Right cardiac atrium (tissue), 5 donors: ENCODE measurements at places on chromosomes 6 and 20.

GRCh38 chr6:133355922-133356321 lies 114.8 kb downstream of the EYA4 start:
- no peak for DNase-seq

GRCh38 chr6:90494067-90494780 lies 92.6 kb downstream of the MAP3K7 start:
- DNase-seq, result no peak

GRCh38 chr6:159097256-159097655 lies 52.5 kb upstream of the TAGAP start:
- no peak for DNase-seq

DNA sequence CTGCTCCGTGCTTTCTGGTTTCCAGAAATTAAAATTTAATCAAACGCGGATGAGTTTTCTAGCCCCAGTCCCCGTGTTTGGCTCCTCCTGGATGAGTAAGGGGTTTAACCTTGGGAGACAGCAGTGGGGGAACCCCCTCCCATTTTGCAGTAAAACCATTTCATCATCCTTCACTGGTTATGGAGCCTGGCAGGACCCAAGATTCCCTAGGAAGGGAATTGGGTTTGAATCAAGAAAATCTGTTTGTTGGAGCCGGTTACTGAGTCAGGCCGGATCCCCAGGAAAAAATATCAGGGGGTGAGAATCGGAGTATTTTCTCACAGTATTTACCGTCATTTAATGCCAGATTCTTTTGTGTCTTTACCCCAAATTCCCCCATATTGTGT lies 754 bp downstream of the YWHAB start:
- no peak for DNase-seq

DNA sequence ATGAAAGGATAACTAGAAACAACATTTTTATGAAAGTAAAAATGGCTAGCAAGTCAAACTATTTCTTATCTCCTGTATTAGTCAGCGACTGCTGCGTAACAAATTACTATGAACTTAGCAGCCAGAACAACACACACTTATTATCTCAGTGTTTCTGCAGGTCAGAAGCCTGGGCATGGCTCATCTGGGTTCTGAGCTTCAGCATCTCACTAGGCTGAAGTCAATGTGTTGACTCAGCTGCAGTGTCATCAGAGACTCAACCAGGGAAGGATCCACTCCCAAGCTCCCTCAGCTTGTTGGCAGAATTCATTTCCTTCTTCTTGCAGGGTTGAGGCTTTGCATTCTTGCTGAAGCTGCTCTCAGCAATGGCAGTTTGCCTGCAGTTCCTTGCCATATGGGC lies 33.2 kb upstream of the IGF2R start:
- DNase-seq, result peak; percentile 27

DNA sequence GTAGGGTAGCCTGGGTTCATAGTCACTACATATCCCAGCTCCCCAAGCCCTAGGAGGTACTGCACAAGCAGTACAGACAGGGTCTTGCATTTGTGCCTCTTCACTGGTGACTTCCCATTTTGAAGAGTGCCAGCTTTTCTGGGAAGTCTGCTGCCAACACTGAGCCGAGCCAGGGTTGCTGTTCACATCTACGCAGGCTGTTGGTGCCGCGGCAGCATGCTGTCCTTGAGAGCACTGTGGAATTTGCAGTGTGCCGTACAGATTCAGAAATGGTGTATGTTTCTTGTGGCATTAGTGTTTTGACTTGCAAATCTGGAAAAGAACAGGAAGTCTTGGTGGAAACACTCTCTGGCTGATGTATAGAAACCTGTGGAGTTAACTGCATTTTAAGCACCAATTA lies 67.5 kb downstream of the JARID2 start:
- DNase-seq, result no peak

- DNase-seq, result no peak
Measured at GRCh38 chr6:24744911-24745310, 26.0 kb upstream of the C6orf62 start.

DNA sequence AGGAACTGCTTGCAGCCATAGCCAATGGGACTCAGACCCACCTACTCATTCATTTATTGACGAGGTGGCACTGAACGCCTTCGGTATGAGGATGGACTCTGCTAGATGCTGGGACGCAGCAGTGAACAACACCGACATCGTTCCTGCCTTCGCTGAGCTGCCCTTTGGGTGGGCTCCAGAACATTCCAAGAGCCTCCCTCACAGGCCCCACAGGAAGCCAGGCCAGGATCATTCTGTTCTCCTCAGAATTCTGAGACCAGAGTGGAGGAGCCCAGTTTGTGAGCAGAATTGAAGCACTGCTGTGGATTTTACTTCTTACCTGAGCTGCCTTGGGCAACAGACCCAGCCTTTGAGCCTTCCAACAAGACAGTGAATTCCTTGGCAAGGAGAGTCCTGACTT lies 82.1 kb downstream of the KCNB1 start:
- peak; percentile 63 for DNase-seq

DNA sequence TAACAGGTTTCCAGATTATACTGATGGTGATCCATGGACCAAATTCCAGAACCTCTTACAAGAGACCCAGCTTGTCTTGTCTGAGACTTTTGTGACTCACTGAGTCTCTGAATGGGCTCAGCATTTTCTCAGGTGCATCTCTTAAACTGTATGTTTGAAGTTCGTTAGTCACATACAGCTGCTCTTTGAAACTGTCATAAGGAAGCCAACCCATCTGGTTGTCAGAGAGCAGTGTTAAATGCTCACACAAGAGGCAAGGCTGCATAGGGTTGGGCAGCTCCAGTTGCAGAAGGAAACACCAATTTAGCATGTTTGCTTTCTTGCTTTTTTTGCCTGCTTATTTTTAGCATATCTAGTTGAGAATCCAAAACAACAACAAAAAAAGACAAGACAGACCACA lies 47.1 kb downstream of the TRIM27 start:
- no peak for DNase-seq

- DNase-seq, result no peak
Measured at GRCh38 chr6:14871221-14871620, 374.6 kb upstream of the JARID2 start.

GRCh38 chr6:70874181-70874913 lies 82.5 kb downstream of the B3GAT2 start:
- no peak for DNase-seq
